Kidney capillary endothelial cell (primary cell): ENCODE measurements at places on chromosomes 11 and 22.

DNA sequence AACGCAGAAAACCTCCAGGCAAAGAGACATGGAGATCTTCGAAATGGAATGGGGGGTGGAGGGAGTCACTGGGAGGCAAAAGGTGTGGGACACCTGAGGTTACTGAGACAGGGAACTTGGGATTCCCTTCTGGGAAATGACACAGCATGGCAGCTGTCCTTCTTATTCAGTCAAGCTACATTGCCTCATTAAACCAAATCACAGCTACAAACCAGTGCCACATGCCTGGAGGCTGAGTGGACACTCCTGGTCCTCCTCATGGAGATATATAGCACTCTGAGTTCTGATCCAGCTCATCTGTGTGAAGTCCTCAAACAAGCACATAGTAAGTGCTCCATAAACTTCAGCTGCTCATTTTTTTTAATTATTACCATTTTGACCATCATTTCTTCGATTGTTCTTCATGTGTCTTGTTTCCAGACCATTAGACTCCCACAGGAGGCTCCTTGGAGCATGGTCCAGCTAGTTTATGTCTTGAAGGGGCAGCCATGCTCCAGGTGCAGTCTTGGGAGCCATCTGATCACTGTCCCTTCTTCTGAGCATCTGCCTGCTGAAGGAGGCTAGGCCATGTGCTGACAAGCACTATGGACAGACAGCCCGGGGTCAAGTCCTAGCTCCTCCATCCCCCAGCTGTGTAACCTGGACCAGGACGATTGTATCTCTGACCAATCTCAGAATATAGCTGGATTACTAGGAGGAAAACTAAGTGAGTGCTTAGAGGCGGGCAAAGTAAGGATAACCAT, 9.7 kb upstream of the FXYD2 start:
- DNase-seq, result no peak

DNA sequence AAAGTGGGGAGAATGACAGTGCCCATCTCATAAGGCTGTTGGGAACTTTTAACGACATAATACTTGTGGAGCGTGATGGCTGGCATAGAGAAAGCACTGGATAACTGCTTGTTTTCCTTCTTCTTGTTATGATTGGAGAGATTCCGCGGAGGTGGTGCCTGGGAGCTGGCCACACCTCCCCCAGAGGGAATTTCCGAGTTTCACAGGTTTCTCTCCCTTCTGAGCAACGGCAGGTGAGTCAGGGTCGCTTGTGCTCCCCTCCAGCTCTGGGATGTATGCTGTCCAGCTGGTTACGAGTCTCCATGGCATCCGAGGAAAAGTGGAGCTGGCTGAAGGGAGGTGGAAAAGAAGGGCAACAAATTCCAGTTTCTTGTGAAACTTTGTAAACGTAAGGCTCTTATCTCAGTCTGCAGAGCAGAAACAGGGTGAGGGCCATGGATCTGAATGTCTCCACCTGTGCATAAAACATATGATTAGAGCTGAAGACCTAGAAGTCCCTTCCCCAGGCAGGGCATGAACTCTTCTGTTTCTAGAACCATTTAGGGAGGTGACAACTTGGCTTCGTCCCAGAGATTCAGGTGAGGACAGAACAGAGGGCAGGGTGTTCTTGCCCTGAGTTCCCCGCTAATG, 10.0 kb upstream of the PLET1 start:
- no peak for DNase-seq

DNA sequence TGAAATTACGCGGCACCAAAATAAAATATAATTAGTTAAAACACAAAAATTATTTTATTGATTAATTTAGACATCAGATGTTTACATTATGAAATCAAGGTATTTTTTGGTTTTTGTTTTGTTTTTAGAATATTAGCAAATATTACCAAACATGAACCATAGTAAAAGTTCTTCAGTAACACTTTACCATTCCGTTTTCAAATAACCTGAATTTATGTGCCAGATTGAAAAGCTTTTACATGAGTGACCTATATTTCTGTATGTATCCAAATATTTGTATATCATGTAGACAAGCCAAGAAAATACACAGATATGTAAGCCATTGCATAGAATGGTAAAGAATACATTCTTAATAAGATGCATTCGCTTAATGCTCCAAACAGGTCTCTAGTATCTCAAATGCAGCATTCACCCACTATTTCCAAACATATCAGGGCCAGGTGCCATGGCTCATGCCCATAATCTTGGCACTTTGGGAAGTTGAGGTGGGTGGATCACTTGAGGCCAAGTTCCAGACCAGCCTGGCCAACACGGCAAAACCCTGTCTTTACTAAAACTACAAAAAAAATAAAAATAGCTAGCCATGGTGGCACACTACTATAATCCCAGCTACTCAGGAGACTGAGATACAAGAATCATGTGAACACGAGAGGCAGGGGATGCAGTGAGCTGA, 102.4 kb upstream of the SERPIND1 start:
- DNase-seq, result no peak

DNA sequence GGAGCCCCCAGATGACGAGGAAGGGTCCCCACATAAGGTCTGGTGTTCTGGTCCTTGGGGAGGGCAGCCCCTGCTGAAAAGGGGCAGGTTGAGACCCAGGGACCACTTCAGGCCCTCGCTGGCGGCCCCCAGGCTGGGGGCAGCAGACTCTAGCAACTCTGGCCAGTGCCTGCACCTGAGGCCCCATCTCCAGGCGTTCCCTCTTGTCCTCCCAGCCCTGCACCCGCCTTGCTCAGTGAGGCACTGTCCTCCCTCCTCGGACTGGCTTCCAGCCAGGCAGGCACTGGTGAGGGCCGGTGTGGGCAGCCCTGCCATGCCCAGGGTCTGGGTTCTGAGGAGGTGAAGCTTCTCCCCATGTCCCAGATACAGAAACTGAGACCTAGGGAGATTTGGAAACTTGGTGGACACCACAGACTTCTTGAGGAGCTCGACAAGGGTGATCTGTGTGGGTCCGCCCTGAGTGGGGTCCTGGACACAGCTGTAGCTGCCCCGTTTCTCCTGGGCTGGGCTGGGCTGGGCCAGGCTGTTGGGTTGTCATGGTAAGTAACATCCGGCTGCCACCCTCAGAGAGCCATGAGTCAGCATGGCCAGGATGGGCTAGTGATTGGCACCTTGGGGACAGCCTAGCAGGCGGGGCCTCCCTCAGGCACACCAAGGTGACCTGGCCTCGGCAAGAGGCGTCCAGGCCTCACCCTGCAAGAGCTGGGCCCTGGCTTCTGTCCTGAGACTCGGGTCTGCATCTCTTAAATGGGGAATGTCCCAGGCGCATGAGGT, 11.1 kb upstream of the PHLDA2 start:
- no peak for DNase-seq

DNA sequence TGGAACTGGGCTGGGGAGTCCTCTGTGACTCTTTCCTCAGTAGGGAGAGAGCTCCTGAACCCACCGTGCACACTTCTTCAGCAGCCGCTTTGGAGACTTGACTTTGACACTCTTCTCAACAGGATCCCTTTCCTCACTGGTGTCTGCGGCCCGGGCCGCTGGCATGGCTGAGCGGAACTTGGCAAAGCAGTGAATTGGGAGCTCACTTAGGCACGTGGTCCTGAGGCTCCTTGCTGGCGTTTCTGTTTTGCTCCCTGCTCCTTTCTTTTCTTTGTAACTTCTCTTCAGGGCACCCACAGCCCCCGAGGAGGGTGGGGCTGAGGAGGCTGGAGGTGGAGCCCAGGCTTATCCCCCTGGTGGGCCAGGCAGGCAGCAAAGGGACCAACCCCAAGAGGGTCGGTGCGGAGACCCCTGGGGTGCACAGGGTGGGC, 8.4 kb upstream of the KCNQ1OT1 start:
- no peak for DNase-seq

- DNase-seq, result no peak
These were observed 58.4 kb downstream of the CELSR1 start for GRCh38 chr22:46479046-46479445.

GRCh38 chr11:85749287-85749834, 61.6 kb downstream of the SYTL2 start:
- no peak for DNase-seq

- DNase-seq, result no peak
These were observed 643.9 kb downstream of the TBC1D22A start for GRCh38 chr22:47406180-47406834.

DNA sequence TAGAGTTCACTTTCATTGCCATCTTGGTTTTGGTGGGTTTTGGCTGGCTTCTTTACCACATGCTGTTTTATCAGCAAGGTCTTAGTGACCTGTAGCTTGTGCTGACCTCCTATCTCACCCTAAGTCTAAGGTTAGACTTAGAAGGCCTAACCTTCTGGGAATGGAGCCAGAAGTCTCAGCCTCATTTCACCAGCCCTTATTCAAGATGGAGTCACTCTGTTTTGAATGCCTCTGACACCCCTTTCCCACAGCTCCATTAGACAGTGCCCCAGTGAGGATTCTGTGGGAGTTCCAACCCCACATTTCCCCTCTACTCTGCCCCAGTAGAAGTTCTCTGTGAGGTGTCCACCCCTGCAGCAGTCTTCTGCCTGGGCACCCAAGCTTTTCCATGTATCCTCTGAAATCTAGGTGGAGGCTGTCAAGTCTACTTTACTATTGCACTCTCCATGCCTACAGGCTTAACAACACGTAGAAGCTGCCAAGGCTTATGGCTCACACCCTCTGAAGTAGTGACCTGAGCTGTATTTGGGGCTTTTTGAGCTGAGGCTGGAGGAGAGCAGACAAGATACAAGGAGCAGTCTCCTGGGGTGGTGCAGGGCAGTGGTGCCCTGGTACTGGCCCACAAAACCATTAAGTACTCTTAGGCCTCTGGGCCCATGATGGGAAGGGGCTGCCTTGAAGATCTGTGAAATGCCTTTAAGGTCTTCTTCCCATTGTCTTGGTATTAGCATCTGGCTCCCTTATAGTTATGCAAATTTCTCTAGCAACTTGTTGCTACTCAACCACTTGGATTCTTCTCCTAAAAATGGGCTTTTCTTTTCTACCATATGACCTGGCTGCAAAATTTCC, 65.9 kb upstream of the SC5D start:
- no peak for DNase-seq
